ENCODE measurements at places on chromosomes 11 and 22.

- DNase-seq, result no peak
These were observed 41.5 kb upstream of the CCND1 start for GRCh38 chr11:69599502-69599901.

DNA sequence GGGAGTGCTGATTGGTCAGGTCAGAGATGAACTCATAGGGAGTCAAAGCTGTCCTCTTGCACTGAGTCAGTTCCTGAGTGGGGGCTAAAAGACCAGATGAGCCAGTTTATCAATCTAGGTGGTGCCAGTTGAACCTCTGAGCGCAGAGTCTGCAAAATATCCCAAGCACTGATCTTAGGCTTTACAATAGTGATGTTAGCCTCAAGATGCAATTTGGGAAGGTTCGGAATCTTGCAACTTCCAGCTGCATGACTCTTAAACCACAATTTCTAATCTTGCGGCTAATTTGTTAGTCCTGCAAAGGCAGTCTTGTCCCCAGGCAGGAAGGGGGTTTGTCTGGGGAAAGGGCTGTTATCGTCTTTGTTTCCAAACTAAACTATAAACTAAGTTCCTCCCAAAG lies 92.3 kb upstream of the PARVA start:
- no peak for DNase-seq

DNA sequence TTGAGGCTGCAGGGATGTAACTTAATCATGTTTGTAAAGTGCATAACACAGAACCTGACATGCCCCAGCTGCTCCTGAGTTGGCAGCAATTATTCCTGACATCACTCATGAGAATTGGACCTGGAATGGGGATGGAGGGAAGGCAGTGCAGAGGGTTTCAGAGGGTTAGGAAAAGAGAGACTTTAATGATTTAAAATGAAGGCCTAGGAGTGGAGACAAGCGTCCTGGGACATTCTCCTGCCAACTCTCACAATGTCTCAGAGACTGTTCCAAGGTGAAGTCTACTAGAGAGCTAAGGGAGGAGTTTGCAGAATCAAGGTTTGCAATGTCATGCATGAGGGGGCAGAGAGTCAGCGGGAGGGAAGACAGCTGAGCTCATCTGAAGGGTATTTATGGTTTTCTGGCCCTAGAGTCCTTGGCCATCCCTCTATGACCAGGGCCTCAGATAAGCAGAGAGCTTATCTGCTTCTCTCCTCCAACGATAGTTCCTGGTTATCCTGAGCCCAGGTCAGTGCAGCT lies 36.9 kb downstream of the GGTLC2 start:
- DNase-seq, result no peak

- DNase-seq, result peak; percentile 39
These were observed 6.8 kb upstream of the LIF start for GRCh38 chr22:30253205-30253852.

DNA sequence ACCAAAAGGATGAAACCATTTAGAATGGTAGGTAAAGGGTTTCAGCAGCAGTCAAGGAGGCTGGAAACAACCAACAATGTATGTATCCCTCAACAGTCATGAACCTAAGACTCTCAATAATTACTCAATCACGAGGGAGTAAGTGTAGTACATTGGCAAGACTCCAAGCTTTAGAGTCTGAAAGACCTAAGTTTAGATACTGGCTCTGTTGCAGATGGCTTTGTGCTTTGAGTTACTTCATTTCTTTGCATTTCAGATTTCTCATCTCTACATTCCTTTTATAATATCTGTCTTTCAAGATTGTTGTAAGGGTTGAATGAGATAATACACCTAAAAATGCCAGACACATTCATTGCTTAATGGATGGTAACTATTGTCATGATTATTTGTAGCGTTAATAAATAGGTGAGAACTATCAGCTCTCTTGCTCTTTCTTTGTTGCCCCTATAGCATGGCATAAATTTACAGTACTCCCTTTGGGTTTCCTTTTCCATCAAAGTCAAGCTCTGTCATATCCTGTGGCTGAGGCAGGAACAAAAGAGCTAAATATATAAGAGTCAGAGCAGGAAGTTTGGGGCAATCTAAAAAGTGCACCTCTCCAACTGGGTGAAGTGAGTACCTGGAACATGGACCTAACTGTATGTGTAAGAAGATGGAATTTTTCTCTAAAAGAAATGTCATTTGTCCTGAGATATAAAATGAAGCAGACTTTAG lies 228.2 kb upstream of the ZC3H12C start:
- DNase-seq, result no peak

- no peak for DNase-seq
These were observed 163.0 kb downstream of the MN1 start for GRCh38 chr22:27638329-27639233.

GRCh38 chr11:64546600-64546999 lies 44.4 kb upstream of the SLC22A12 start:
- no peak for DNase-seq

GRCh38 chr22:29344137-29344536 lies 28.6 kb upstream of the RASL10A start:
- DNase-seq, result peak; percentile 89

- DNase-seq, result no peak
These were observed 1.2 kb downstream of the P2RX3 start for GRCh38 chr11:57339328-57339727.

- DNase-seq, result no peak
These were observed 75.8 kb upstream of the NOX4 start for GRCh38 chr11:89566972-89567371.

- DNase-seq, result no peak
These were observed 109.7 kb upstream of the CLPB start for GRCh38 chr11:72543849-72544542.

GRCh38 chr11:75482931-75483469 lies 42.7 kb downstream of the GDPD5 start:
- peak; percentile 16 for DNase-seq

DNA sequence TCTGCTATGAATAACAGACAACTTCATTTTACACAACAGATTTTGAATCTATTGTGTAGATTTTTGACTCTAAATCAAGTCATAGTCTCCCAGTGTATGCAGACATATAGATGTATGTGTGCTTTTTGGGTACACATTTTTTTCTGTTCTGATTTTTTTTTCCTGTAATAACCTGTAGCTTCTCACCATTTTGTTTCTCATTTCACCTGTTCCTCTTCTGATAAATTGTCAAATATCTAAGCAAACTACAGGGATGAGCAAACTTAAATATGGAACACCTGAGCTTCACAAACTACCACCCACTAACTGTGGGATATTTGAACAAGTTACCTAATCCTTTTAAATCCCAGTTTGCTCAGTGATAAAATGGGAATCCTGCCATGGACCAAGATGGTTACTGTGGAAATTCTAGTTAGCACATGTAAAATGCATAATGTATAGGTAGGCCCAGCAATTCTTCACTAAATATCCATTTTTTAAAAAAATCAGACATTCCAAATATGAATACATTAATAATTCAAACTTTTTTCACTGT lies 15.7 kb downstream of the LGR4 start:
- DNase-seq, result no peak

GRCh38 chr22:22348127-22348814 lies 103.7 kb downstream of the VPREB1 start:
- peak; percentile 70 for DNase-seq

- no peak for DNase-seq
These were observed 72.7 kb downstream of the TRIM29 start for GRCh38 chr11:120065176-120065575.

DNA sequence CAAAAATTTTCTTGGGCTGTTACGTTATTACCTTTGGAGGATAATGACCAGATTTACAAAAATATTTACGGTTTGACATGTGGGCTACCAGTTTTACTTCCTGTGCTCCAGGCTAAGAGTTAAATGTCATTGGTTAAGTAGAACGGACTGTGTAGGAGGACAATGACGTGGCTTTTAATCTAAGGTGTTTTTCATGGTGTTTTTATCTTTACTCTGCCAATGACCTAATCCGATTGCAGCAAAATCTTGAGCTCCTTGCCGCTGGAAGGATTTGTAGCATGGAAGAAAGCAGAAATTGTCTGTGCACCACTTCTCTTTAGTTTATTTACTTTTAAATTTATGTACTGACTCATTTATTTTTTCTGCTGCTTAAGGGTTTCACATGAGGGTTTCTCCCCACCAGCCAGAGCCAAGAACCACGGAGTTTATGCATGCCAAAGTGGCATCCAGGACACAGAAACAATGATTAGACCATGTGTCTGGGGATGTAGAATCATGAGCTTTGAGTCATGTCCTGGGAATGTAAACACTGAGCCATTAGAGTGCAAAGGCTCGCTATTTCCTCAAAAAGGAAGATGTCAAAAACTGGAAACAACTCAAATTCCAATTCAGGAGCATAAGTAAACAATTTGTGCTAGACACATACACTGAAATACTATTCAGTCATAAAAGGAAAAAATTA lies 1.9 kb upstream of the CARD16 start:
- DNase-seq, result no peak

DNA sequence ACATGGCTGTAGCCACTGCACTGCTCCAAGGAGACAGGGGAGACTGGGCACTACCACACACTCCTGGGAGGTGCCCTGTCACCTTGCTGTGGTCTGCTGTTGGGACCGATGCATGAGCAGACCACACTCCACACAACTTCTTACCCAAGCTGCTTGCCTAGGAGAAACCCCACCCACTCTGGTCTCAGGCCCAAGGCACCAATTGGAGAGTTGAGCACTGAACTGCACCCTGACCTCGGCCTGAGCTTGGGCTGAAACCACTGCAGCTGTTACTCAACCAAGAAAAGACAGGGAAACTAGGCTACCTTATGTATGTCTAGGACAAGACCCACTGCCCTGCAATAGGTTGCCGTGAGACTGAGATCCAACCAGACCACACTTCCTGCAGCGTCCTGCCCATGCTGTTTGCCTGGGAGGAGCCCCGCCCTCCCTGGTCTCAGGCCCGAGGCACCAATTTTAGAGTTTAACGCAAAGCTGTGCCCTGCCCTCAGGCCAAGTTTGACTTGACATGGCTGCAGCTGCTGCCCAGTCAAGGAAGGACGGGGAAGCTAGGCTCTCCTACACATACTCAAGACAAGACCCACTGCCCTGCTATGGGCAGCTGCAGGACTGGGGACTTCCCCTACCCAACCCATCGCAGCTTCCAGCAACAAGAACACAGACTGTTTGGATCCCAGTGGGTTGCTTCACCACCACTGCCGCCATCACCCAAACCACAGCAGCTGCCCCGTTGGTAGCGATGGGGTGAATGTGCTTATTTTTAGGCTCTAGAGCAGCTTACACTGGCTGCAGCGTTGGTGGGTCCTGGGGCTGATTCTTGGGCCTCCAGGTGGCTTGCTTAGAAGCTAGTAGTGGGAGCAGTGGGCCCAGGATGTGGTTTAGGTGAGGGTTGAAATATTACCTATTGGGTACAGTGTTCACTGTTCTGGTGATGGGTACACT lies 66.8 kb downstream of the BRD1 start:
- DNase-seq, result no peak

DNA sequence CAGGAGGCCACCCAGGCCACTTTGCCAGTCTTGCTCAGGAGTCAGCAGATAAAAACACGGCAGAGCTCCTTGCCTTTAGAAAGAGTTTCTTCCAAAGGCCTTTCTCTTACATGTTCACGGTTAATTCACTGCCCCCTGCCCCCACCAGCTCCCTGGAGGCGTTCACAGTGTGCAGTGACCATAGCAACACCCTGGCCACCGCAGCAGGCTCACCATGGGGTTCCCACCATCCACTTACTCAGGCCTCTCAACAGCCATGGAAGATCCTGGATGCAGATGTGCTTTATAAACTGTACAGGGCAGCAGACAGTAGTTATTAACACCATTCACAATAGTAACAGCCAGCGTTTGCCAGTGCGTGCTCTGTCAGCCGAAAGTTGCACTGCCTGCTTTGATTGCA lies 10.6 kb upstream of the MYO7A start:
- DNase-seq, result no peak

DNA sequence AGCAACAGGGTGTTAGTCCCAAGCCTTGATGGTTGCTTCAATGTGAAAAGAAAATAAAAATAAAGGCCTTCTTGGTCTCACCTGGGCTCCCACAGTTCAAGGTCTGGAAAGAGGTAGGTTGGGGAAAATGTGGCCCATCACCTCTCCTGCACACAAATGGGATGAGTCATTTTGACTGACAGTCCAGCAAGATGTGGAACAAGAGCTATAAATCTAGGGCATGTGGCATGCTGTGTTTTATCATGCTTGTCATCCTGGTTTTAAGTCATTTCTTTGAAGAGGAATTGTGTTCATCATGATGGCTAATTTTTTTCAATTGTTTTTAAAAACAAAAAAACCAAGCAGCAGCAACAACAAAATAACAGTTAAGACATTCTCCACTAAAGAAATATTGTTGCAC lies 503.7 kb downstream of the NTM start:
- DNase-seq, result no peak

GRCh38 chr11:32280339-32280738 lies 155.0 kb downstream of the WT1 start:
- DNase-seq, result no peak

DNA sequence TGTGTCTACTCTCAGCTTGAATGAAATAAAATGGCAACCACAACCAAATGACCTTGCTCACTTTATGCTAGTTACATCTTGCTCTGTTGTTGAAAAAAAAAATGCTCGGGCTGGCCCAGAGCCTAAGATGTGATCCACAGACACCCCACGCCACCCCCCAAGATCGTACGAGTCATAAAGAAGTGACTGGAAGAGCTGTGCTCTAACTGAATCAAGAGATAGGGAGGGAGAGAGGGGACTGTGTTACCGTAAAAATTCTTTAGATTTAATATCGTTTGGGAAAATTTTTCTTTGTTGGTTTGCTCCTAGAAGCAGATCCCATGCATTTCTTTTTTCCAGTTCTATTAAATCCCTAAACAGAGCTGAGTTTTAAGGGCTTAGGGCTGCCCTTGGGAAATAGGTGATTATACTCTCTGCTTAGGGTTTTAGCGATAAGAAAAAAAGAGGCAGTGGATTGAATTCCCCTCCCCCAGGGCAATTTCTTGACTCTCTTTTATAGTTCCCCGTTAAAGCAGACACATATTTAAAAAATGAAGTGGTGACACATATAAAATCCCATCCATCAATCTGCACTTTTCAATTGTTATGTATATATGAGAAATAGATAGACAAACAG lies 14.5 kb downstream of the MAML2 start:
- no peak for DNase-seq

DNA sequence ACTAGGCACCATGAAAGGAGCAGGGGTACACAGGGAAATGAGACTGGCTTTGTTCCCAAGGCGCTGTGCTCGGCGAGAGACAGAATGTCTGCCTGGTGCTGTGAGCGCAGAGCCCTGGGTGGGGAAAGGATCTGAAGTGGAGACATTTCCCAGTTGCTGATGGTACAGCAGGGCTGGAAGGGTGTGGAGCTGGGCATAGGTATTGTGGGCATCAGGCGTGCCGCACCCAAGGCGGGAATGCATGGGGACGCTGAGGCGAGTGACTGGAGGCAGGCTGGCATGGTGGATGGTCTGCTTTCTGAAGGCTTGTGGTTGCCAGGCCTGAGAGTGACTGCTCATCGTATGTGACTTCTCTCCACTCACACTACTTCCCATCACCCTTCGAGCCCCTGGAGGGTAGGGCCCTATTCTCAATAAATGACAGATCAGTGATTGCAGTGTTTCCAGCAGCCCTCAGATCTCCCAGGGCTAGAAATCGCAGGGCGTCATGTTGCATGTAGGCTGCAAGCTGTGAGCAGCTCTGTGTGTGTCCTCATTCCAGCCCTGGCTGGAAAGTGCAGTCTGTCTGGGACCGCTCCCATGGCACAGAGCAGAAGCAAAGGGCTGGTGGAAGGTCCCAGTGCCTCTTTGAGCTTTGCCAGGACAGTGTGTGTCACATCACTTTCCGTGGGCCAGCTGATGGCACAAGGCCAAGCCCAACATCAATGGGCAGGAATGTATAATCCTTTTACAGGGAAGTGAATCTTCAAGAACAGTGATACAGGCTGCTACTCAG lies 67.7 kb downstream of the TBC1D22A start:
- DNase-seq, result no peak

GRCh38 chr22:42069801-42070516 lies 653 bp downstream of the NAGA start:
- no peak for DNase-seq

Measured in posterior cingulate gyrus (tissue), 11 donors.